ENCODE measurements at places on chromosomes 6 and 20.

- DNase-seq = no peak
Measured at GRCh38 chr6:39820553-39820952, 28.4 kb downstream of the DAAM2 start.

GRCh38 chr20:17664025-17664633, 17.9 kb downstream of the RRBP1 start:
- no peak for DNase-seq

- no peak for DNase-seq
Measured at GRCh38 chr6:135281227-135281626, 100.1 kb downstream of the MYB start.

- DNase-seq = no peak
Measured at GRCh38 chr20:32368925-32369324, 10.8 kb downstream of the ASXL1 start.

DNA sequence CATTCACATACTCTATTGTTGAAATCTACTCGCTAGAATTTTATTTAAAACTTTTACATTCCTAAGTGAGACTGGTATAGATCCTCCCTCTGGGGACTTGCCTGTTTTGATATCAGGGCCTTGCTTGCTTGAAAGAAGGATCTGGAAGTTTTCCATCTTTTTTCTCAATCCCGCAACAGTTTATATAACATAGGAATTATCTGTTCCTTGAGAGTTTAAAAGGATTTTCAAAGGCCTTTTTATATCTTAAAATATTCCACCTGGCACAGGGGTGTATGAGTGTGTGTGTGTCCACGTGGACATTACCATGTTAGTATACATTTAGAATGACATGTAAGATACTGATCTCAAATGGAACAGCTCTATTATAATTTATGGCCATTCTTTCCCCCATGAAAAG, 96.3 kb downstream of the TRERF1 start:
- DNase-seq = no peak

DNA sequence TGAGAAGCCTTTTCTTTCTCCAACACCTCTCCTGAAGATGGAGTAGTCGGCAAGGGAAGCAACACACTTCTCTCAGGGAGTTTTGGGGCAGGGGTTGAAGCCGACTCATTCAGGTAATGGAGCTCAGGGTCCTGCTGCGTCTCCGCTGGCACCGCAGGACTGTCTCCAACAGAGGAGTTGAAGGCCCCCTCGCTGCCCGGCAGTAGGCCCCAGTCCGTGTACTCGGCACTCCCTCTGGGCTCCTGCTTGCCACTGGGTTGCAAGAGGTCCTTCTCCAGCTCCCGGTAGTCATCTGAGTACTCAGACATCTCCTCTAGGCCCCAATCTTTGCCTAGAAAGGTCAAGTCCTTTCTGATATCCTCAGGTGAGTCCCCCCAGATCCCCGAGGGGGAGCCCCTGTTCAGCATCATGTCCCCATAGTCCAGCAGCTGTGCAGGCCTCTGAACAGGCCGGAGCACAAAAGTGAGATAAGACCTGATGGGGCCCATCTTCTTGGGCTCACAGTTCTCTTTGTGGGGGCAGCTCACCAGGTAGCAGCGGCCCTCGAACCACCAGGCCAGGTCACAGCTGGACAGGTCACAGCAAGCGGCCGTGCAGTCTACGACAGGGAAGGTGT, 50.0 kb downstream of the KIAA0319 start:
- no peak for DNase-seq

- no peak for DNase-seq
Measured at GRCh38 chr6:6005051-6006005, 1.4 kb downstream of the NRN1 start.

DNA sequence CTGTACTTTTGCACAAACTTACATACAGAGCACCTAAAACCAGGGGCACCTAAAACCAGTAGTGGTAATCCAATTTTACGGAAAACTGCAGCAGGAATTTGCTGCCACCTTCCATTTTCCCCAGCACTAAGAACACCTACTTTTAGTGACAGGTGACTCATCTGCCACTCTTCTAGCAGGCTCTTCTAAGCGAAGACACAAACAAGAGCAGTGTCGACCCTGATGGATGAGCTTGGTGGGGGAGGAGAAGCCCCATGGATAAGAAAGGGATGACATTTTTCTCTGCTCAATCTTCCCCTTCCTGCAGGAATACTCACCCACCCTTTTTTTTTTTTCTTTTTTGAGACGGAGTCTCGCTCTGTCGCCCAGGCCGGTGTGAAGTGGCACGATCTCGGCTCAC, 116.9 kb downstream of the GMPR start:
- DNase-seq = no peak

DNA sequence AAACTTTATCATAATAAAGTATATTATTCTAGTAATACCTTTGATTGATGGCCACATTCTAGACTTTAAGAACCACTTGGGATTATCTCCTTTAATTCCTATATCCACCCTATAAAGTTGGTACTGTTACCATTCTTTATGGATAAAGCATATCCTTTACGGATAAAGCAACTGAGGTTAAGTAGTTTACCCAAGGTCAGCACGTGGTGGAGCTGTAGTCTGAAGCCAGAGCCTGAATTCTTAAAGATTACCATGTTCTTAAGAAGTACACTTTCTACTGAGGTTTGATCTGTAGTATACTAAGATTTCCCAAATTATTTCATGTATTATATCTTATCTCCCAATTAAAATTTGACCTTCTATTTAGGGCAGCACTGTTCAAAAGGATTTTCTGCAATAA, 3.0 kb upstream of the NCOA7 start:
- DNase-seq = no peak

GRCh38 chr20:46621492-46621891, 29.8 kb downstream of the SLC13A3 start:
- no peak for DNase-seq

DNA sequence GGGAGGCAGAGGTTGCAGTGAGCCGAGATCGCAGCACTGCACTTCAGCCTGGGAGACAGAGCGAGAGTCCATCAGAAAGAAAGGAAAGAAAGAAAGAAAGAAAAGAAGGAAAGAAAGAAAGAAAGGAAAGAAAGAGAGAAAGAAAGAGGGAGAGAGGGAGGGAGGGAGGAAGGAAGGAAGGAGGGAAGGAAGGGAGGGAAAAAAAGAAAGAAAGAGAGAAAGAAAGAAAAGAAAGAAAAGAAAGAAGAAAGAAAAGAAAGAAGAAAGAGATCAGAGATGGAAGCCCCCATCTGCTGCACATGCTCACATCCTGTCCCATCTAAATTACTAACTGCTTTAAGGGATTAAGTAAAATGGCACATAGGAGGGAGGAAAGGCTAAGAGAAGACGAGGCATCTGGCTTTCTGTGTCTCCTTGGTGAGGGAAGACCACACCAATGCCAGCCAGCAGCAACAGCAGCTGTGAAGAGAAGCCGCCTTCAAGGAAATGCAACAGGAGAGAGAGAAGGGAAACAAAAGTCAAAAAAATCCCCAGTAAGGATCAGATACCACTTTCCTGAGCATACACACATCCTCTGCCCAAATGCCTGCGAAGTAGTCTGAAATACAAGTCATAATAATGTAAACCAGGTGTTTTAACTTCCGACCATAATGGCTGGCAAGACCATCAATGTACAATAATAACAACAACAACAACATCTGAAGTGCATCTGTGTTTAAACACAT, 300.2 kb upstream of the JARID2 start:
- DNase-seq = no peak

DNA sequence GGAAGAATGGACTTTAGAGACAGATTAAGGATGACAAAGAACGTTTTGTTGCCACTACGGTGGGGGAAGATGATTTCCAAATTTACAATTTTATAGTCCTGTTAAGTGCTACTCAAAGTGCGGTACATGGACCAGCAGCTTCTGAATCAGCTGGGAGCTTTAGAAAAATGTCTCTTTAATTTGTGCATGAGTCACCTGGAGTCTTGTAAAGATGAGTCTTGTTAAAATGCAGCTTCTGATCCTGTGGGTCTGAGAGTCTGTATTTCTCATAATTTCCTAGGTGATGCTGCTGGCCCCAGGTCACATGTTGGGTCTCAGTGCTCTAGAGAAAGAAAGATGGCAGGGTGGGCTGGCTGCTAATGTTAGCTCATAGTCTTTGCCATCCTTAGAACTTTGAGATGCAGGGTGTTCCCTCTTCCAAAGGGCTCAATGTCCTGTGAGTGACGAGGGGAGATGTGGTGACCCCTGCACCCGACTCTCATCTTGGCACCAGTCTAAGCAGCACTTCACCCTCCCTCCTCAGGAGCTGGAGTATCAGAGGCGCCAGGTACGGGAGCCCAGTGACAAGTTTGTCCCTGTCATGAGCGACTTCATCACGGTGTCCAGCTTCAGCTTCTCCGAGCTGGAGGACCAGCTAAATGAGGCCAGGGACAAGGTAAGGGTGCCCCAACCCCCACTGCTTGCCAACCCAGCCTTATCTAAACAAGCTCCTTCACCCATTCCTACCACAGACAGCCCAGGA, 34.5 kb downstream of the MOCS1 start:
- no peak for DNase-seq

DNA sequence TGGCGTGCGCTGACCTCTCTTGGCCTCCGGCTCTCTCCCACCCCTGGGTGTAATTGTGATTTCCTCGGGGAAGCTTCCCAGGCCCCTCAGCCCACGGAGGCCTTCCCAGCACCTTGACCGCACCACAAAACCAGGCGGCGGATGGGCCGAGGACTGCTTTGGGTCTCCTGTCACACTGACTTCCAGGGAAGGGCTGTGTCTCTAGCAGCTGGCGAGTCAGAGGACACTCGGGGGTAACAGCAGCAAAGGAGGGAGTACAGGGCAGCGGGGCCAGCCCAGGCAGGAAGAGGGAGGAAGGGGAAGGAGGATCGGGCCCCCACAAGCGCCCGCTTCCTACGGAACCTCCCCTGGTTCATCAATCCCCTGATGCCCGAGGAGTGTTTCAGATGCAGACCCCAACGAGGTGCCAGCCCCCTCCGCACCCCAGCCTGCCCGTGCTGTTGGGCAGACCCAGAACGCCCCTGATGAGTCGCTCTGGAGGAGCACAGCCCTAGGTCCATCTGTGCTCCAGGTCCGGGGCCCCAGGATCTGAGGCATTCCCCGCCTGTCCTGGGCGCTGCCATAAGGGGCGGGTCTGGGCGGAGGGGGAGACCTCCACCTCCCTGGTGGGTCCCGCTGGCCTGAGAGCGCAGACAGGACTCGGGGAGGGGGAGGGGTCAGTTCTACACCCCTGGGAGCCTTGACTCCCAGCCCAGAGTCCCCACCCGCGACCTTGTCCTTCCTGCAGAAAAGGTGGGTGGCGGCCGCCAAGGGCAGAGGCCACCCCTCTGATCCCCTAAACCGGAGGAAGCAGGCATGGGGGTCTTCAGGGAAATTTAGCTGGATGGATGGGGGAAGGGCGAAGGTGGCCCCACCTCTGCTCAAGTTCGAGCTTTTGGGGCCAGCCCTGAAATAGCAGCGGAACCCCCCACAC, 956 bp downstream of the CHRNA4 start:
- DNase-seq = no peak

Data from T-helper 17 cell (primary cell).